Erythroblast (primary cell): ENCODE measurements at places on chromosomes 7 and 10.

GRCh38 chr10:80459047-80459865, 5.1 kb downstream of the TSPAN14 start:
- DNase-seq, result peak; percentile 88

DNA sequence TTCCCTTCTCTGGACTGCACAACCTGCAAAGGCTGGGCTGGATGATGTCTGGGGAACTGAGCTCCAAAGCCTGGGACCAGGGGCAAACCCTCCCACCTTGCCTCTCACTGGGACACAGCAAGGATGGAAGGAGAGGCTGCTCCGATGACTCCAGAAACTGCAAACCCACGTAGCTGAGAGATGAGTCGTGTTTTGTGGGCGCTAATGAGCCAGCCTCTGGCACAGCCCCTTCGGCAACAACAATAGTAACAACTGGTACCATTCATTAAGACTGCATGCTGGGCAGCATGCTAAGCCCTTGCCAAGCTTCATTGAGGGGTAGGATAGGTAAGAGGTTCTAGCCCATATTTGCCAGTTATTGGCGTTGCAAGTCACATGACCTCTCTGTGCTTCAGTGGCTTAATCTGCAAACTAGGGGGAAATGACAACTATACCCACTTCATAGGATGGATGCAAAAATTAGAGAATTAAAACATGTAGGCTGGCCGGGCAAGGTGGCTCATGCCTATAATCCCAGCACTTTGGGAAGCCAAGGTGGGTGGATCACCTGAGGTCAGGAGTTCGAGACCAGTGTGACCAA, 145.9 kb downstream of the SH3PXD2A start:
- no peak for DNase-seq

- peak; percentile 60 for DNase-seq
These were observed 846 bp upstream of the ZNF775 start for GRCh38 chr7:150378115-150378852.

DNA sequence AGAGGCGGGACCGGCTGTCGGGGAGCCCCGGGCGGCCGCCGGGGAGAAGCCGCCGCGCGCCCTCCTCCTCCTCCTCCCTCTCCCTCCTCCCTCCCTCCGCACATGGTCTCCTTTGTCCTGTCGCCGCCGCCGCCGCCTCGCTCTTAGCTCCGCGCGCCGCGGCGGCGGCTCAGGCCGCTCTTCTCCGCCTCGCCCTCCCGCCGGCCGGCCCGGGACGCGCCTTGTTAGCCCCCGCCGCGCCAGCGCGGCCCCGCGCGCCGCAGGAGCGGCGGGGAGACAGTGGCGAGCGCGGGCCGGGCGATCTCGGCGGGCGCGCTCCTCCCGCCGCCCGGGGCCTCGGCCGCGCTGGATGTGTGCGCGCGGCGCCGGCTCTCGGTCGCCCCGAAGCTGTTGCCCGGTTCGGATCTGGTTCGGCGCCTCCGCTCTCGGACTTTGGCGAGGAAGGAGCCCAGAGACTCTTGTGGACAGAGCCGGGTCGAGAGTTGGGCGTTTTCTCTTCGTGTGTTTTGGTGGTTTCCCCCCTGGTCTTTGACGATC, 437.4 kb upstream of the GALNT17 start:
- DNase-seq, result peak; percentile 1

- peak; percentile 17 for DNase-seq
These were observed 84.6 kb downstream of the KMT2C start for GRCh38 chr7:152351168-152351567.

GRCh38 chr10:133279326-133280226, 2.9 kb upstream of the ADAM8 start:
- peak; percentile 48 for DNase-seq

- DNase-seq, result no peak
These were observed 69.1 kb downstream of the NKX6-2 start for GRCh38 chr10:132716691-132717490.

GRCh38 chr7:94062372-94062771, 58.2 kb upstream of the BET1 start:
- DNase-seq, result no peak

GRCh38 chr10:128922172-128922571, 544.9 kb upstream of the MGMT start:
- no peak for DNase-seq

DNA sequence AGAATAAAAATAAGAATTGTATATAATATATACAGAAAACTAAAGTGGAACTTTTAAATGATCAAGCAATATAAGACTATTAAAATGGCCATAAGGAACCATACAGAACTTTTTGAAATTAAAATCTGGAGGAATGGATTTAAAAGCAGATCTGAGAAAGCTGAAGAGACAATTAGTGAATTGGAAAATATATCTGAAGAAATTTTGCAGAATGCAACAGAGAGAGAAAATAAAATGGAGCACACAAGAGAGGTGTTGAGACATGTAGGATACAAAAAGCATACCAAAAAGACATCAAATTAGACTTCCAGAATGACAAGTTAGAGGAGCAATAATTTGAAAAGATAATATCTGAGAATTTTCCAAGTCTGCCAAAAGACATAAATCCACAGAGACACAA, 169.6 kb downstream of the VTI1A start:
- no peak for DNase-seq

- DNase-seq, result no peak
These were observed 71.3 kb downstream of the PIP4K2A start for GRCh38 chr10:22643116-22643515.

GRCh38 chr10:124645467-124646095, 98.6 kb downstream of the FAM53B start:
- no peak for DNase-seq

GRCh38 chr10:21078410-21079329, 181.6 kb upstream of the NEBL start:
- peak; percentile 46 for DNase-seq

- DNase-seq, result no peak
These were observed 203.7 kb downstream of the GLRX3 start for GRCh38 chr10:130339911-130340310.

- no peak for DNase-seq
These were observed 30.4 kb downstream of the PPP1R3C start for GRCh38 chr10:91602449-91602848.

DNA sequence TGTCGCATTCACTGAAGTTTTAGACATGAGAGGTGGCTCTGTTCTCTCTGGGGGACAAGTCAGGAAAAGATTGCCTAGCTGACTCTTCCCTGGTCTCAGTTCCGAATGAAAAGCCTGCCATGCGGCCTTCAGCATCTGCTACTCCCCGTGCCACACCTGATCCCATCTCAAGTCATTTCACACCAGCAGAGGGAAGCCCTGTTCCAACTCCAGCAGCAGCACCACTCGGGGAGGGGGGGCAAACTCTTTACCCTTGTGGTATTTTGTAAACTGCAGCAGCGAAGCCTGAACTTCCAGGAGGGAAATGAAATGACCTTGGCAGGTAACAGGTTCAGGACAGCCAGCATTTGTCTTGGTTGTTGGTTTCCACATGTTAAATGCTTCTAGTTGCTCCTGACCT, 13.8 kb downstream of the LRRC4 start:
- no peak for DNase-seq

DNA sequence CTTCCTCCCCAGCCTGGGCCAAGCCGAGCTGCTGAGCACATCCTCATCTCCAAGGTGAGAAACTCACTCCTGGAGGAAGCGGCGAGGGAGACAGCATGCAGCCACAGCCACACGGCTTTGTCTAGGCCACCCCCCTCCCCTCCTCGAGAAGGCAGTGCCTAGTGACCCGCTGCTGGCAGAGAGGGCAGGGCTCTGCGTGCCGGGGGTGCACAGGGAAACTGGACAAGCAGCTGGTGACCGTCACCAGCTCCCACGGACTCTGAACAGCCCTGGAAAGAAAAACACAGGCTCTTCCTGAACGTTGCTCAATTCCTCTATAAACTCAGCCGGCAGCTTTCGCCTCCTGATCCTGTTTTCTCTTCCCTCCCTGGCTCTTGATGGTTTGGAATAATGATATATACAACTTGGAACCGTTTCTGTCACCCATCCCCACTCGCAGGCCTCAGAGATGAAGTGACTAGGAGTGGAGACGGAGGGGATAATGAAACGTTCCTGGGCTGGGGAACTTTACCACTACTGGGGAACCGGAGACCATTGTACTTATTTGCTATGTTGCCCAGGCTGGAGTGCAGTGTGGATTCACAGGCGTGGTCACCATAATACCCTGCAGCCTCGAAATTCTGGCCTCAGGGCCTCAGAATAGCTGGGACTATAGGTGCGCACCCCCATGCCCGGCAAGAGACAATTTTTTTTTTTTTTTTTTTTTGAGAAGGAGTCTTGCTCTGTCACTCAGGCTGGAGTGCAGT, 19.3 kb downstream of the PAPOLB start:
- no peak for DNase-seq

DNA sequence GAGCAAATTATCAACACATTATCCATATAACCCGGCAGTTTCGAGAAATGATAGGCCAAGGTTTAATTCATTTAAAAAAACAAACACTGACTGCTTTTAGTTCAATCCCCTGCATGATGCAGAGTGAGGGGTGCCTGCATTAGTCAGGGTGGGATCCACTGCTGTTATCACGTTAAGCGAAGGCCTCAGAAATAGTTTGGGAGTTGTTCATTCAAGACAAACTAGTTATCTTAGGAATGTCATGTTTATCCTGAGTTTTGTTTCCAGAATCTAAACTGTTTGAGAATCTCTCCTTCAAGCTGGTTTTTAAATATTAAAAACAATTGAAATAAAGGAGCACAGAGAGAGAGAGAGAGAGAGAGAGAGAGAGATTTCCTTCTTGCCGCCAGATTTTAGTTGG, 36.6 kb upstream of the PFKP start:
- no peak for DNase-seq

GRCh38 chr10:69403519-69403918, 13.2 kb downstream of the TACR2 start:
- no peak for DNase-seq

DNA sequence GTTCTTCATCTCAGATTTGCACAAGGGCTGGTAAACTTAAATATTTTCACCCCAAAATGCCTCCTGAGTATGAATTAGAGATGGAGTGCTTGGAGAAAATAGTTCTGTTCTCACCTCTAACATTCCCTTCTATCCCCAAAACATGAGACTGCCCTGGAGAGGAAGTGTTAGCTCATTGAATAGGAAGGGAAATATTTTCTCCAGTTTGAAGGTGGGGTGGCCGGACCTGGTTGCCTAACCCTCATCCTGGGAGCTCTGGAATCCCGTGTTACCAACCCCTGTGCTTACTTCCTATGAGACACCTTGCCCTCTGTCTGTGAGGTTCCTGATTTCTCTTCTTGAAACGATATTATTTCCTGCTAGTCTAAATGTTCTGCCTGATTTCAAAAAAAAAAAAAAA, 779 bp downstream of the IFIT2 start:
- no peak for DNase-seq

DNA sequence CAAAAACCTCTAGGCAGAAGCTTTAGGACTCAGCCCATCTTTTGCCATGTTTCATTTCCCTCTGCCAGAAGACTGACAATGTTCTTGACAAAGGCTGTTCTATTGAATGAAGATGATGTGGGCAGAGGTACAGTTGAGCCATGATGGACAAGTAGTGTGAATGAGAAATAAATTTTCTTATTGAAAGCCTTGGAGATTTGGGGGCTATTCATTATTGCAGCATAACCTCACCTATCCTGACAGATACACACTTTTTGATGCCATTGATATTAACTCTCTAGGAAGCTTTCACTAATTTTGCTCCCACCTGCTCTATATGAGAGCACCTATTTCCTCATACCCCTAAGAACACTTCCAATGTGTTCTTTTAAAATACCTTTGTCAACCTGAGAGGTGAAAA, 36.9 kb upstream of the HPS1 start:
- DNase-seq, result no peak

- DNase-seq, result no peak
These were observed 17.8 kb upstream of the ASB15 start for GRCh38 chr7:123583821-123584220.

DNA sequence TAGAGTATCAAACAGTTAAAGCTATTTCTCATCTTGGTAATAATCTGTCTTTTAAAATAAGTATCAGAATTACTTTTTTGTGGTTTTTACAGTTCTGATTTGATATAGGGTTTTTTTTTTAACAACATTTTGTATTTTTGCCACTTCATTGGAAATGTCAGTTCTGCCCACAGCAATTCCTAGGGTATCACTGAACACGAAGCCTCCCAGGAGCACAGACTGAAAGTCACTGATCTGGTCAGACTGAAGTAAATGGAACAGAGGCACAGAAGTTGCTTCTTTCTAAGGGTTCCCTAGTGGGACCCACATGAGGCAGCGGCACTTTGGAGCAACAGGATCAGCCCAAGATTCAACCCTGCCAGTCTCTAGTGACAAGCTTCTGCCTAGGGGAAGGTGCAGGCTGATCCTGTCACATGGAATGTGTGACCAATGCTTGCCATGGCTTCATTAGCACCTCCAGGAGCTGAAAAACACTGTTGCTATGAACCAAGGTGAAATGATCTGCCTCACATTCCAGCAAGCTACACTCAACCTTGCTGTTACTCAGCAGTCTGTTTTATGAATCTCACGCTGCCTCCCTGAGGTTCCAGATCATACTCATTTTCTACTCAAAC, 273.4 kb upstream of the CSTF2T start:
- no peak for DNase-seq

GRCh38 chr10:92640107-92640506, 47.2 kb downstream of the KIF11 start:
- DNase-seq, result no peak

DNA sequence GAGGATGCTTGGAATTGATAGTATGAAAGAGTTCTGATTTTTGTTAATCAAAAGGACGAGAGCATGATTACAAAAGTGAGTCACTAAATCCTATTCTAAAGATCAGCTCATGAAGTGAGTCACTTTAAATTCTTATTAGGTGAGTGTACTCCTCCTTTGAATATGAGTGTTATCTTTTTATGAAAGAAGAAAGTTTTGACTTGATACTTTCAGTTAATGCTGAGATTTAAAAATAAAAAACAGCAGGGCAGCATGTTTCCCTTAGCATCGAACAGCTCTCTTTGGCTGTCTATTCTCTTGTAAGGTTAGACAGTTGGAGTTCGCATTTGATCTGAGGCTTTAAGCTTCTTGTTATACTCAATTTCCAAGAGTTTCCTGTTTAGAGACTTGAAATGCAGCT, 222.0 kb downstream of the TWIST1 start:
- no peak for DNase-seq

DNA sequence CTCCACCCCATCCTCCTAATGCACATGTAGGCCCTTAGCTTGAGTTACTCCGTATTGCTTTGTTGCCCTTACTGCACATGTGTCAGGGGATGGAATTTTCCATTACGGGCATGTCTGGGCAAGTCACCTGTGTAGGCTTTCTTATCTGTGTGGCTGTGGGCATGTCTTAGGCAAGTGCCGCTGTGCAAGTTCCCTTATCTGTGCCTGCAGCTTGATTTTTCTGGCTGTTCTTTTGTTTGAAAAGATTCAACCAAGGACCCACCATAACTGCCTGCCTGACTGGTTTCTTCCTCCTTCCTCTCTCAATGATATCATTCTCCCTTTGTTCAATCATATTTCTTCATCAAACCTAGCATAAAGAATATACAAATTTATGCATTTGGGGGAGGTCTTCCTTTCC, 88.5 kb downstream of the AKR1D1 start:
- DNase-seq, result peak; percentile 35

DNA sequence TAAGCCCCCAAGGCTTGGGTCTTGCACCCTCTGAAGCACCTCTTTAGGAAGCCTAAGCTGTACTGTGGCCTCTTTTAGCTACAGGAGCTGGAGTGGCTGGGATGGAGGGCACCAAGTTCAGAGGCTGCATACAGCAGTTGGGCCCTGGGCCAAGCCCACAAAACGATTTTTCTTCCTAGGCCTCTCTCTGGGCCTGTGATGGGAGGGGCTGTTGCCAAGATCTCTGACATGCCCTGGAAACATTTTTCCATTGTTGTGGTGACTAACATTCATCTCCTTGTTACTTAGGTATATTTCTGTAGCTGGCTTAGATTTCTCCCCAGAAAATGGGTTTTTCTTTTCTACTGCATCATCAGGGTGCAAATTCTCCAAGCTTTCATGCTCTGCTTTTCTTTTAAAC, 375.7 kb upstream of the NPSR1 start:
- no peak for DNase-seq
